ENCODE measurements at places on chromosomes 3 and 15.

GRCh38 chr3:72181251-72181650, 396.3 kb upstream of the PROK2 start:
- no peak for DNase-seq

GRCh38 chr3:161254861-161255260, 33.8 kb downstream of the NMD3 start:
- no peak for DNase-seq

GRCh38 chr3:54988302-54988837, 60.5 kb upstream of the LRTM1 start:
- no peak for DNase-seq

GRCh38 chr3:42027571-42027970, 63.6 kb upstream of the TRAK1 start:
- no peak for DNase-seq

DNA sequence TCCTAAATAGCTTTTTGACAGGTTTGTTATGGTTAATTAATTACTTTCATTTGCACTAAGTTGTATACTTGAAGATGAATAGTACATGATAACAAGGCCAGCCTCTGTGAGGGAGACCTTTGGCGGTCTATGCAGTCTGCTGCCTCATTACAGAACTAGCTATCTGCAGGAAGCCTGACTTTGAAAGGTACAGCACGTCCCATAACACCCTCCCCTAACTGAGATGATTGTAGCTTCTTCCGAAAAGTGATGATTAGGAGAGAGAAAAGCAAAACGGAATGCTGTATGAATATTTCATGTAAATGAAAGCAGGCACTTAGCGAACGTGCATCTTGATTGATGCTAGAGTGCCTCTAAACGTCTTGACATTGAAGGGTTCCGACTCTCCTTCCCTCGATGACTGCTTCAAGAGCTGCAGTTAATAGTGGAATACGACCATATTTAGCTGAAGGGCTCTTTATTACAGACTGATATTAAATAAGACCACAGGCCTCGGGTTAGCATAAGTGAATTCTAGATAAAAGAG, 116.2 kb upstream of the TMCO5A start:
- DNase-seq: no peak

- DNase-seq: no peak
Observed at GRCh38 chr3:197750858-197751737, 1.4 kb downstream of the FYTTD1 start.

DNA sequence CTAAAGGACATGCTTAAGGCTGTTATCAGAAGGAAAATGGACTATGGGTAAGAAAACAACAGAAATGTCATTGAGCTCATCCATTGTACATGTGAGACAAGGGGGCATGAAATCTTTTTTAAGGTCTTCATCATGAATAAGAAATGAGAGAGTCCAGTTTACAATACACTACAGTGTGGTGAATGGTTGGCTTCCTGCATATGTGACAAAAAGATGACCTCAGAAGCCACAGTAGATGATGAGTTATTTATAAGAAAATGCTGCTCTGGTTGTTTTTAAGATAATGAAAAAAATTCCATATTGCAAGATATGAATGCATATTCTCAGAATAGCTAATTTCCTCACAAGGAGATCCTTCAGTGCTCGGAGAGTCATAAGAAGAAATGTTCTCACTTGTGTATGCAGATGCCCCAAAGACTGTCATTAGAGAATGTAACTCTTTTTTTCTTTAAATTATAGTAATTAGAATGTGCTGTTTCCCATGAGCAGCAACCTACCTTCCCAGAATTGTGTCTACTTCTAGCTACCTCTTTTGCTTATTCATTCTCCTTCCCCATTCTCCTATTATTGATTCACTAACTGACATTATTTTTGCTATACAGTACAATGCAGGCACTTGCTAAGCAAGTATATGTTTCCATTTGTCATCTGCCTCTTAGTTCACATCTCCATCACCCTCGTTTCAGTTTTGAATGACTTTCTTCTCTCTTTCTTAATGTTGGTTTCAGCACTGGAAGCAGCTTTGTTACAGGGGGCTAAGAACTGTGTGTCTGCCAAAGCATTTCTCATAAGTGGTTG, 152.0 kb upstream of the PEX5L start:
- no peak for DNase-seq

DNA sequence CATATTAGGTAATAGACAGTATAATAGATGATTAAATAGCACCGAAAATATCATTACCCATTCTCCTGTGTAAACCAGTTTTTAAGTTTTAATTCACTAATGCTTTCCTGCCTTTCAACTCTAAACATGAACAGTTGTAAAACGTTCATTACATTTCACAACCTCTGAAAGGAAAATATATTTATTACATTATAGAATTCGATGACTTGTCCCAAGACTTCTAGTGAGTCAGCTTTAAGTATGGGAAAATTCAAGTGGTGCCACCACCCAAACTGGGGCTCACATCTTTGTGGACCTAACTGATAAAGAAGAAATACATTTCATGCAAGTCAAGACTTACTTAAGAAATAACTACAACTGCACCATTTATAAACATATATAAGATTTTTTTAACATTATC, 2.0 kb downstream of the TRIM59 start:
- no peak for DNase-seq

Data from NCI-H2171 (cell line).